NCI-H2081 (cell line): ENCODE measurements at places on chromosomes 5 and 9.

DNA sequence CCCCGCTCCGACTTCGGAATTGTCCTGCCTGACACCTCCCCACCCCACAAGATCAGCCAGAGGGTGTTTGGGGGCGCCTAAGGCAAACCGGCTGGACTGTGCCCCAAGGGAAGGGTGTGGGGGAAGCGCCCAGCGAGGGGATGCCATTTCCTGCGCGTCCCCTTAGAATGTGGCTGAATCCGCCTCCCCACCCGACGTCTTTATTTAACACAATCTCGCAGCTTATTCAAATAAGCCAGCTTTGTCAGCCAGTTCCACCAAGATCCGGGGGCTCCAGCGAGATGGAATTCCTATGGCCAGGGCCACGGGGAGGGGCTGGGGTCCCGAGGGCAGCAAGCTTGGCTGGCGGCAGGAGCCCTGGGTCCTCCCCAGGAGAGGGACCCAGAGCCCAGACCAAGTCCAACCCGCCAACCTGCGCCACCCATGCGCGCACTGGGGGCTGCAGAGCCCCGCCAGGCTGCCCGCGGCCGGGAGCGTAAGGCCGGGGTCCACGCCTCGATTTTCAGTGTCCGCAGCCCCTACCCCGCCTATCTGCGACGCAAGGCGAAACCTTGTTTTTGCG is 7.4 kb downstream of the IRX4 start:
- DNase-seq, result no peak

- no peak for DNase-seq
Observed at GRCh38 chr5:147552897-147553296, 43.0 kb upstream of the DPYSL3 start.

DNA sequence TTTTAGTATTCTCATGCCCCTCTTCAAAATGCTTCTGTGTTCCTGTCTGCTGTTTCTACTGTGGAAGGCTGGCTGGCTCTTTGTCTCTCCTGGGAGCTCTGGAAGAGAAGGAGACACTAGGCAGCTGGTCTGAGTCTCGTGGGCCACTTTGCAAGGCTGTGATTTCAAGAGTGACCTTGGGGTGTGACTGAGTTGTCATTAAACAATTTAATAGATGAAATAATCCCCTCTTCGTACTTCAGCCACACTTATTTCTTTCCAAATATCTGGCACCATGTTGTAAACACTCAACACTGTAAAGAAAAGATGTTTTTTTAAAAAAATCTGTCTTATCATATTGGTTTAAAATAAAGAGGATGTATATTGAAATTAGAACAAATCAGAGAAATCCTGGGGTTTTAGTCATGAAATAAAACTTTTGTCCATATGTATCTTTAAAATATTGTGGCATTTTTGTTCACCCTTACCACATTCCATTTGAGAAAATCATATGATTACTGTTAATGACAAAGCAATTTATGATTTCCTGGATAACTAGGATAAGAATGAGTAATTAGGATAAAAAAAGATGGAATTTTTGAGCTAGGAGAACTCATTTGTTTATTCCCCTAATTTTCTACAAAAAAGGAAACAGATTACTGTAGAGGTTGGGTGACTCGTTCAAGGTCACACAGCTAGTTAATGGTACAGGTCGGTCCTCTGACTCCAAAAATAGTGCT is 200.8 kb downstream of the MAT2B start:
- no peak for DNase-seq

- DNase-seq, result no peak
Observed at GRCh38 chr5:125411744-125412560, 665.5 kb upstream of the ZNF608 start.

GRCh38 chr5:57456531-57457135 is 26.0 kb downstream of the ACTBL2 start:
- DNase-seq, result no peak

GRCh38 chr9:121082075-121082474 is 7.3 kb downstream of the CNTRL start:
- DNase-seq, result no peak

GRCh38 chr9:86324308-86324707 is 29.9 kb downstream of the TUT7 start:
- no peak for DNase-seq
